Inflammatory macrophage treated with lipopolysaccharide for 4 hours (primary cell): ENCODE measurements at places on chromosomes 16 and 17.
A peak's percentile ranks its signal among the peaks of the same experiment; 100 is the strongest.

- no peak for DNase-seq
Measured at GRCh38 chr16:71201054-71201453, 29.5 kb downstream of the HYDIN start.

- DNase-seq: peak; percentile 63
Measured at GRCh38 chr17:78379131-78379491, 662 bp downstream of the PGS1 start.

DNA sequence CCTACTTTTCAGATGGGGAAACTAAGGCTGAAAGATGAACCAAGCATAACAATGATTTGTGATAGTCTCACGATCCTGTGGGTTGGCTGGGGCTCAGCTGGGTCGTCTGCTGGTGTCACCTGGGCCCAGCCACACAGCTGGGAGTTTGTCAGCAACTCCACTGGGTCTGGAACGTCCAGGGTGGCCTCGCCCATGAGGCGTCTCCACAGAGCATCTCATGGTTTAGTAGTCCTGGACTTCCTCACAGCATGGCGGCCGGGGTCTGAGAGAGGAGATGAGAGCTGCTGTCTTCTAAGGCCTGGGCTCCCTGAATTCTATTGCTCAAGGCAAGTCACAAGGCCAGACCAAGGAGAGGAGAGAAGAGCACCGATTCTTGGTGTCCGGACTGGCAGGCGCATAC is 24.1 kb upstream of the WFDC1 start:
- DNase-seq: no peak

GRCh38 chr16:57743458-57743857 is 7.9 kb downstream of the KATNB1 start:
- no peak for DNase-seq

DNA sequence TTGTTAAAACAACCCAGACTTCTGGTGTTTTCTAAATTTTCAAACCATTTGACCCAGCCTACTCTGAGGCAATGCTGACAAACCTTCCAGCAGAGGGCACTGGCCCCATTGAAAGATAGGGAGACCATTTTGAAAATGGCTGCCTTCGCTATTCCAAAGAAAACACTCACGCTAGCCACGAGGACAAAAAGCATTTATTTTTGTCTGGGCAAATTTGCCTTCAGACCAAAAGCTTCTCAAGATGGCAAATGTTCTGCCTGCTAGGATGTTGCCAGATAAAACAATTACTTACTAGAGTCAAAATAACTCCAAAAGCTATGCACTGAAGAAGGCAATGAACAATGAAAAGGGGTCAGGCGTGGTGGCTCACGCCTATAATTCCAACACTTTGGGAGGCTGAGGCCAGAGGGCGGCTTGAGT is 296.7 kb upstream of the IRX5 start:
- peak; percentile 0 for DNase-seq

GRCh38 chr17:38617074-38617860 is 11.5 kb upstream of the SRCIN1 start:
- DNase-seq: no peak

- DNase-seq: no peak
Measured at GRCh38 chr16:84546669-84547545, 42.4 kb upstream of the MEAK7 start.

- DNase-seq: peak; percentile 66
Measured at GRCh38 chr16:73064212-73064993, 16.5 kb upstream of the ZFHX3 start.

DNA sequence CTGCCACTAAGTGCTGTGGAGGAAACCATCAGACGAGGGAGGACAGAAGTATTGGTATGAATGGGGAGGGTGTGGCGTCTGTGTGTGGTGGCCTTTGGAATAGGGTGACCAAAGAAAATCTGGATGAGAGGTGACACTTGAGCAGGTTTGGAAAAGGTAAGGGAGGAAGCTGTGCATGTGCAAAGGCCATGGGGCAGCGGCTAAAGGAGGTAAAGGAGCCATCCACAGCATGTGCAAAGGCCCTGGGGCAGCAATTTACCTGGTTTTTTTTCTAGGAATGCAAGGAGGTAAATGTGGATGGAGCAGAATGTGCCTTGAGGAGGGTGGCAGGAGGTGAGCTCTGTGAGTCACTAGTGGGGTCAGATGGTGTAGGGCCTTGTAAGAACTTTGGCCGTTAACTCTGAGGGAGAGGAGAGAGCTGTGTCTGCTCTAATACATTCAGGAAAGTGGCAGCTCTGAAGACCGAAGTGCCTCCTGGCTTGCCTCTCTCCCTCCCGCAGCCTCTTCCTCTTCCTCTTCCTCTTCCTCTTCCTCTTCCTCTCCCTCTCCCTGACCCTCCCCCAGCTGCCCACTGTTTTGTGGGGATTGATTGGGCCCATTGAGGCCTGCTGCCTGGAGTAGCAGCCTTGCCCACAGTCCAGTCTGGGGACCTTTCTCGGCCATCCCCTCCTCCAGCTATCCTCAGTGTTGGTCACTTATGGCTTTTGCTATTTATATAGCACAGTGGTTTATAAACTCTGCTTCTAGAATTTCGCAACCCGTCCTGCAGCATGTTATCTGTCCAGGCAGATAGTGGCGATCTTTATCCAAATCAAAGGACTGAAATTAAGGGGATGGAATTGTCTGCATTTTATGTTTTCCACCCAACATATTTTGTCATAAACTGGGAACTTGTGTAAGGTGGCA is 38.7 kb downstream of the CMIP start:
- peak; percentile 40 for DNase-seq

- DNase-seq: peak; percentile 77
Measured at GRCh38 chr17:34171245-34171818, 83.8 kb upstream of the CCL2 start.

GRCh38 chr17:42142371-42142896 is 12.4 kb downstream of the RAB5C start:
- DNase-seq: no peak
